ENCODE measurements at places on chromosomes 5 and 9. TPM values are rescaled to one million over a fixed set of nuclear protein-coding genes. Genes with fewer than 3 reads are reported as not detected.

GRCh38 chr5:121987685-121988073 lies 25.9 kb downstream of the SRFBP1 start:
- no peaks in the 10 kb centered on the region for H3K27me3 ChIP-seq
- peaks cover 8% of the 10 kb centered on the region for H3K36me3 ChIP-seq
- peaks cover 5% of the 10 kb centered on the region for H3K4me1 ChIP-seq
- H3K4me3 ChIP-seq = no peak overlapping the region
- H3K27ac ChIP-seq = no peak overlapping the region

Gene SPAG8
- 0.21 TPM for total RNA-seq

DNA sequence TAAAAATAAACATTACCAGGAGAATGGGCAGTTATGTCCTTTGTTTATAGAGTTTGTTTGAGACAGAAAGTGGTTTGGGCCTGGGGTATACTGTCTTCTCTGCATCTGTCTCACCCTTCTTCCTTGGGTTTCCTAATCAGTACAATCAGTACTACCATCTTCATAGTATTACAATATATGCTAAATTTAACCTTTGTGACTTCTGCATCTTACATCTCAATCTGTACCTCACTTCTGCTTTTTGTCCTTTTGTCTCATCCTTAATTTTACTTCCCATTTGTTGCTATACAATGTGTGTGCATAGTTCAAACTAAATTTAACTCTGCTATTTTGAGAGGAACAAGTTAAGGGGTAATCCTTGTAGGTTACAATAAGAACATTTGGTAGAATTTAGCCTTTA lies 19.6 kb downstream of the FBXO38 start:
- no peaks in the 10 kb centered on the region for H3K27me3 ChIP-seq
- H3K27ac ChIP-seq = no peak overlapping the region
- peaks cover 74% of the 10 kb centered on the region for H3K36me3 ChIP-seq

Gene PCDHGC5
- not detected for total RNA-seq

GRCh38 chr5:139396691-139397090 lies 1.8 kb upstream of the PROB1 start:
- H3K36me3 ChIP-seq = peaks cover 25% of the 10 kb centered on the region
- peaks cover 27% of the 10 kb centered on the region for H3K4me1 ChIP-seq
- no peak for DNase-seq
- no peaks in the 10 kb centered on the region for H3K27me3 ChIP-seq
- H3K27ac ChIP-seq = no peak overlapping the region

- H3K36me3 ChIP-seq = peaks cover 27% of the 10 kb centered on the region
- no peak overlapping the region for H3K27ac ChIP-seq
These were observed 16.7 kb downstream of the CEP78 start for GRCh38 chr9:78252616-78253015.

Gene MYORG
- total RNA-seq = 1.4 TPM

Gene GLRA1
- total RNA-seq = not detected

Gene EIF4E1B
- total RNA-seq = not detected

Gene INSYN2B
- not detected for total RNA-seq

GRCh38 chr5:35182910-35183535 lies 47.3 kb downstream of the PRLR start:
- DNase-seq = peak; percentile 63
- no peaks in the 10 kb centered on the region for H3K36me3 ChIP-seq
- H3K4me1 ChIP-seq = no peaks in the 10 kb centered on the region
- H3K27ac ChIP-seq = no peak overlapping the region
- H3K27me3 ChIP-seq = peaks cover 7% of the 10 kb centered on the region
- no peak overlapping the region for H3K4me3 ChIP-seq

DNA sequence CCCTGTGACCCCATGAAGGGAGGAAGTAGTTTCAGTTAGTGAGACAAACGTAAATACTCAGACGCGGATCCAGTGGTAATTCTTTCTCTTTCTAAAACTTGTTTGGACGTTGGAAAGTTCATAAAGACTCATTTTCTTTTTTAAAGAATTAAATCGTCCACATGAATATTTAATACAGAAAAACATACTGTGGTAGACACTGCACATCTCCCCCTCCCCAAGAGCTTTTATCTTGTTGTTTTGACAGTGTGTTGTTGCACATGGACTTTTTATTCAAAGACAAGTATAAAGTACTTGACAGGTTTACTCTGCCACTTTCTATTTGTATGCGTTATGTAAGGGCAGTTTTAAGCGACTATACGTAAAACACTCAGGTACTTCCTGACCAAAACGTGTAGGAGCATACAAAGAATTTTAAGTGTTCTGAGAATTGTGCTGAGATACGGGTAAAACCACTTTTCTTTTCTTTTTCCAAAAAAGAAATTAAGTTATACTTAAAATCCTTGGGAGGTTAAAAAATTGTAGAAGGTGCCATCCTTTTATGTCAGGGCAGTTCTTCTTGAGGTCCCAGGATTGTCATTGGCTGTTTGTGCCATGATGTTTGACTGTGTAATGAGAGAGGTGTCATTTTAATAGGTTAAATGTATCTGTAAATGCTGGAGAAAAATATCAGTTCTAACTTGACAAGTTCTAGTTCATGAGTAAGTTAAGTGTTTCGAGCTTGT lies 1.3 kb downstream of the NIPBL start:
- no peaks in the 10 kb centered on the region for H3K27me3 ChIP-seq
- peak; percentile 71 for DNase-seq
- H3K4me1 ChIP-seq = peaks cover 35% of the 10 kb centered on the region
- peaks cover 5% of the 10 kb centered on the region for H3K36me3 ChIP-seq
- peak overlapping the region; percentile 91 for H3K27ac ChIP-seq
- peak overlapping the region; percentile 88 for H3K4me3 ChIP-seq

GRCh38 chr9:121503444-121503843 lies 3.8 kb upstream of the GGTA1 start:
- no peaks in the 10 kb centered on the region for H3K36me3 ChIP-seq
- H3K27ac ChIP-seq = no peak overlapping the region
- no peak overlapping the region for H3K4me3 ChIP-seq

DNA sequence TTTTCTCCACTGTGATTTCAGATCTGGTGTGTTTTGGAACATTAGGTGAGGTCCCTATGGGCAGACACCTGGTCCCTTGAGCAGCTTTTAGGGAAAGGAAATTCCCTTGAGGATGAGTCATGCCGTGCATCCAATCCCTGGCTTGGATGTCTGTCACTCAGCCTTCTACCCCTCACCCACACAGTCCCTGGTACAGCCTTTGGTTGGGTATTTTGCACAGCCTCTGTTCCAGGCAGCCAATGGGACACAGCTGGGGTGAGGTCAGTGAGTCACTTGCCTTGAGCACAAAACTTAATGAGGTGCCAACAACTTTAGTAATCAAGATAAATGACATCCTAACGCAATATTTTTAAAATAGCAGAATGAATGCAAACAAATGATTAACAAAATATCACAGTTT lies 22.7 kb upstream of the SVEP1 start:
- no peak overlapping the region for H3K4me3 ChIP-seq
- H3K27me3 ChIP-seq = no peaks in the 10 kb centered on the region
- H3K36me3 ChIP-seq = no peaks in the 10 kb centered on the region
- no peak overlapping the region for H3K27ac ChIP-seq

DNA sequence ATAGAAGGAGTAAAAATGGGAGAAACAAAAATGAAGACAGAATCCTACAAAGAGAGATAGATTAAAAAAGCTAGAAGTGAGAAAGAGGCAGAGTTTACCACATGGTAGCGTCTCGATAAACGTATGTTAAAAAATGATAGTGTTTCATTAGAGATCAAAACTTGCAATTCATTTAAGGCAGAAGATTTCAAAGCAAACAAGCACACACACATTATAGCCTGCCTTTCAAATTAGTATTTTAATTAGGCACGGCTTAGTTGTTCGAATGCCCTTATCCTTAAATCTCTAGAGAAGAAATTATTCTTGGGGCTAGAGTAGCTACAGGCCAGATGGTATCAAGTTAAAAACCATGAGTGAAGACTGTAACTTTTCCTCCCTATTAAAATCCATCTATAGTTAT lies 6.0 kb downstream of the STOM start:
- DNase-seq = no peak
- no peak overlapping the region for H3K27ac ChIP-seq
- no peaks in the 10 kb centered on the region for H3K27me3 ChIP-seq
- H3K4me3 ChIP-seq = no peak overlapping the region
- peaks cover 43% of the 10 kb centered on the region for H3K4me1 ChIP-seq
- peaks cover 20% of the 10 kb centered on the region for H3K36me3 ChIP-seq

DNA sequence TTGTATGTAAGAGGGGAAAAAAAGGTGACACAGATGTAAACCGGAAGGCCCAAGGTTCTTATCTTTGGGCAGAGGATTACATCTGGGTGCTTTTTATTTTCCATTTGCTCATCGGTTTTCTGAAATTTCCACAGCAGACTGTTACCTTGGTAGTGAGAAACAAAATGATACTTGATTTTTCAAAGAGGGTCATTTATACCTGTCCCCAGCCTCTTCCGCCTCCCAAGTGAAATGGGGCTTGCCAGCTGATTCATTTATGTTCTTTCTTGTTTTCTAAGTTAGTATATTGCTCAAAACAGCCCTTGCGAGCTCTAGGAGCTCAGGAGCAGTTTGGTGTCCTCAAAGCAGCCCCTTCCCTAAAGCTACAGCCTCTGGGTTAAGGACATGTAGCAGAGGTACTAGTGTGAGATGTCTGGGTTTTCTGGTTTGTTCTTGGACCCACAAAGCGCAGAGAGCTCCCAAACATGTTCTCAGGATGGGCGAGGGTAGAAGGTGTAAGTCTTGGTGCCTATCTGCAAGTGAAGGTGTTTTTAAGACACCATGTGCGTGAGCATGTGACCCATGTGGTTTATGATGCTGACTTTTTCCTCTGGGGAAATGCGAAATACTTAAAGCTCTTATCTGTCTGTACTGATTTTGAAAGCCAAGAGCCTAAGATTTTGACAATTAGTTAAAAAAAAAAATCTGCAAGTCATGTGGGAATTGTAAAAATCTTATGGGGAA lies 38.3 kb downstream of the DAPK1 start:
- no peaks in the 10 kb centered on the region for H3K36me3 ChIP-seq
- peaks cover 5% of the 10 kb centered on the region for H3K4me1 ChIP-seq
- H3K4me3 ChIP-seq = no peak overlapping the region
- H3K27me3 ChIP-seq = no peaks in the 10 kb centered on the region
- H3K27ac ChIP-seq = peak overlapping the region; percentile 89

DNA sequence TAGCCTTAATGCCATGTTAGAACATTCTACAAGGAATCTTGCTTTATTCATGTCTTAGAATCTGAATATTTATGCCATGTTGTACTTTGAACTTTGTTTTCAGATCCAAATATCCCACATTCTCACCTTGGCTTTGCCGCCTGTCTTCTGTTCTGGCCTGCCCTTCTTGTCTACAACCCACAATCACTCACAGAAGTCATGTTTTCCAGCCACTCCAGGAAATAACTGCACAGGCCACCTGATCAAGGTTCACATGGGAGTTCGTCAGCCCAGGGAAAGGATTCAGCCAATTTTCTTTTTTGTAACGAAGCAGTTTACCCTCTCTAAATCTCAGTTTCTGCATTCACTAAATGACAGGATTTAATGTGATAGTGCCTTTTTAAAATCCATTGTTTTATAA lies 70.5 kb downstream of the JAKMIP2 start:
- no peak overlapping the region for H3K4me3 ChIP-seq
- no peaks in the 10 kb centered on the region for H3K27me3 ChIP-seq
- no peaks in the 10 kb centered on the region for H3K4me1 ChIP-seq
- H3K27ac ChIP-seq = no peak overlapping the region

Gene LAMC3
- total RNA-seq = 0.07 TPM

DNA sequence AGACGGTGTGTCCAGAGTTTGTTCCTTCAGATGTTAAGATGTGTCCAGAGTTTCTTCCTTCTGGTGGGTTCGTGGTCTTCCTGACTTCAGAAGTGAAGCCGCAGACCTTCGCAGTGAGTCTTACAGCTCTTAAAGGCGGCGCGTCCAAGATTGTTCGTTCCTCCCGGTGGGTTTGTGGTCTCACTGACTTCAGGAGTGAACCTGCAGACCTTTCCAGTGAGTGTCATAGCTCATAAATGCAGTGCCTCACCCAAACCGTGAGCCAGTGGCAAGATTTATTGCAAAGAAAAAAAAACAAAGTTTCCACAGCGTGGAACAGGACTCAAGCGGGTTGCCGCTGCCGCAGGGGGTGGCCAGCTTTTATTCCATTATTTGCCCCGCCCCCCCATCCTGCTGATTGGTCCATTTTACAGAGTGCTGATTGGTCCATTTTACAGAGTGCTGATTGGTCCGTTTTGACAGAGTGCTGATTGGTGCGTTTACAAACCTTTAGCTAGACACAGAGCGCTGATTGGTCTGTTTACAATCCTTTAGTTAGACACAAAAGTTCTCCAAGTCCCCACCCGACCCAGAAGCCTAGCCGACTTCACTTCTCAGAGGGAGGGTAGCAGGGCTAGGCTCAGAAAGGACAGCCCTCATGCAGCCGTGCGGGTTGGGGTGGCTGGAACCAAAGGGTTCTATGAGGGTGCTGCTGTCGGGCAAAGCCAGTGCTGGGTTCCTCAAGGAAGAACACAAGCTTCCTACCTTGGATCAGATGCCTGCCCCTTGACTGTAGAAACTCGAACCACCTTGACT lies 9.1 kb upstream of the RNF130 start:
- H3K4me1 ChIP-seq = peaks cover 2% of the 10 kb centered on the region
- H3K27me3 ChIP-seq = peaks cover 20% of the 10 kb centered on the region
- DNase-seq = peak; percentile 67
- no peak overlapping the region for H3K27ac ChIP-seq

DNA sequence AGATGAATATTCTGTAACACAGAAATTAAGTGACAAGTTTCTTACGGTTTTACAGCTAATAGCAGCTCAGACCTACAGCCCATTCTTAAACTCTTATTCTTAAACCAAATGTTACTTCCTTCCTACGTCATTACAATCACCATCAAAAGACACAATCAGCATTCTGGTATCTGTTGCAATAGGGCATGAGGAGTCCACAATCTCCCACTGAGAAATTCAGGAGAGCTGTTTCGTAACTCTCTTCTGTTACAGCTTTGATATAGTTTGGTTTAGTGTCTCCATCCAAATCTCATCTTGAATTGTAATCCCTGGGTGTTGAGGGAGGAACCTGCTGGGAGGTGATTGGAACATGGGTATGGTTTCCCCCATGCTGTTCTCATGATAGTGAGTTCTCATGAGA lies 163.4 kb downstream of the GAS1 start:
- no peak overlapping the region for H3K4me3 ChIP-seq
- no peaks in the 10 kb centered on the region for H3K27me3 ChIP-seq
- no peak overlapping the region for H3K27ac ChIP-seq
- DNase-seq = peak; percentile 19

Gene TCF7
- total RNA-seq = 113 TPM

GRCh38 chr5:78985725-78986223 lies 664 bp upstream of the ARSB start:
- no peaks in the 10 kb centered on the region for H3K27me3 ChIP-seq
- H3K4me1 ChIP-seq = peaks cover 29% of the 10 kb centered on the region
- peak overlapping the region; percentile 91 for H3K4me3 ChIP-seq
- H3K36me3 ChIP-seq = no peaks in the 10 kb centered on the region

DNA sequence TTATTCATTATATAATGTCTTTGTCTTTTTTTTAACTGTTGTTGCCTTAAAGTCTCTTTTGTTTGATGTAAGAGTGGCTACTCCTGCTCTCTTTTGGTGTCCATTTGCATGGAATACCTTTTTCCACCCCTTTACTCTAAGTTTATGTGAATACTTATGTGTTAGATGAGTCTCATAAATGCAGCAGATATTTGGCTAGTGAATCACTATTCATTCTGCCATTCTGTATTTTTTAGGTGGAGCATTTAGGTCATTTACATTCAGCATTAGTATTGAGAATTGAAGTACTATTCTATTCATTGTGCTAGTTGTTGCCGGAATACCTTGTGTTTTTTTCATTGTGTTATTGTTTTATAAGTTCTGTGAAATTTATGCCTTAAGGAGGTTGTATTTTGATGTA lies 317.1 kb downstream of the ANXA1 start:
- no peak for DNase-seq
- no peaks in the 10 kb centered on the region for H3K36me3 ChIP-seq
- H3K4me3 ChIP-seq = no peak overlapping the region
- H3K4me1 ChIP-seq = no peaks in the 10 kb centered on the region

All from activated CD4-positive, alpha-beta T cell treated with anti-CD3 and anti-CD28 coated beads, Interleukin-2, amount 10 ng/mL, durations not matched to agents 24 days and 14 days (primary cell).